ENCODE measurements at places on chromosomes 5 and 9.

GRCh38 chr9:130666393-130667119, 2.2 kb downstream of the PRDM12 start:
- DNase-seq: no peak

- no peak for DNase-seq
Measured at GRCh38 chr5:139901251-139901575, 105.6 kb downstream of the PSD2 start.

- no peak for DNase-seq
Measured at GRCh38 chr5:72180925-72181324, 73.7 kb downstream of the MAP1B start.

DNA sequence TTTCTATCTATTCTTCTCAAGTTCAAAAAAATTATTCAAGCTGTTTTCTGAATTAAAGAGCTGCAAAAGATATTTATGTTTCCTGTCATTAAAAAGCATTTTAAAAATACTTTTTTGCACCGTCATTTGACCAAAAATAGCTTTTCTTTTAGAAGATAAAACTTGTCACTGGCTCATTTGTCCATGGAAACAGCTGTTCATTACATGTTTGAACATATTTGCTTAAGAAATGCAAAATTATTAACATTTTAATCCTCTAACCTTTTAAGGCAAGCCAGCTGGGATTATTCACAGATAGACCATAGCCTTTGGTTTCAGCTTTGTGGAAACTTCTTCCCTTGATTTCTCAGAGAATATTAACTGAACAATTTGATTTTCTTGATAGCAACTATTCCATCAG, 393.9 kb downstream of the TUSC1 start:
- no peak for DNase-seq

- no peak for DNase-seq
Measured at GRCh38 chr5:91235271-91235694, 147.8 kb downstream of the ARRDC3 start.

GRCh38 chr5:176779537-176779936, 30.8 kb upstream of the UNC5A start:
- DNase-seq: no peak

DNA sequence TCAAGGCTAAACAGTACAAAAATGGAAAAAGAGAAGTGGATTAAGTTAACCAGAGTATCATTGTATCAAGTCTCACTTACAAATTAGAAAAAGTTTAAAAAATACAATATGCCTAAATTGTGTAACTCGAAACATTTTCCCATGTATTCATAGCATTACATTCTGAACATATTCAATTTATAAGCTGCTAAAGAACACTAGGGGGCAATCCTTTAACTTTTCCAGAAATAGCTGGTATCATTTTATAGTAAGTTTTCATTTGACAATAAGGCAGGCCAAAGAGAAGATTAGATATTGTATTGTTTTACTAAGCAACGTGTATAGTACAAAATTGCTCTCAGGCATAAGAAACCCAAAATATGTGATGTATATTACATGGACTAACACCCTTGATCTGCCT, 234.6 kb downstream of the ADGRV1 start:
- no peak for DNase-seq

DNA sequence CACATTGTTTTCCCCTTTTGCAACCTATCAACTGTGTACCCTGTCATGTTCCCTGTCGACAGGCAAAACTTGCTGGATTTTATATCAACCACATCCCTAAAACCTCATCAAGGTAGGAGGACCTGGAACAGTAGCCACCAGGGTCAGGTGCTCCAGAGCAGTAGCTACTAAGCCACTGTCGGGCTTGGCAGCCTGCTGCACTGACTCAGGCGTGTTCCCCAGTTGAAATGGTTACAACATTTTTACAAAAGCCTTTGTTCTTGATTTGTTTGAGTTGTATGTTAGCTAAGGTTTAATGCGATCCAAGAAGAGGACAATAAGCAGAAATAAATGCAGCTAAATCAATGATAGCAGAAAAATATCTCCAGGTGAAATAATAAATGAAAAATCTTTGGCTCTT, 407.4 kb upstream of the TLE4 start:
- DNase-seq: peak; percentile 63

DNA sequence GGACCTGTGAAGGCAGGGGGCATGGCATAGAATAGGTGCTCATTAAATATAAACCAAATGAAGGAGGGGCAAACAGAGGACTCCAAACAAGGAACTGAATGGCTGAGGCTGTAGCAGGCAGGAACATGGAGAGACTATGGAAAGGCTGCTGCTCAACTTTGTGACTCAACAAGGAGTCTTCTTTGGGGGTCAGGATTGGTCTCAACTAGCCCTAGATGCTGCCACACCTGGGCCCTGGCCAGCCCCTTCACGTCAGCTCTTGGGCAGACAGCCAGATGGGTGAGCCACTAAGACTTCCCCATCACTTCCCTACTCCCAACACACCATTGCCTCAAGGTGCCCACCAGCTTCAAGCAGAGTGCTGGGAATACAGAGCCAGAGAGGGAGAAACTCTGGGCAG, 11.0 kb downstream of the RPP25L start:
- DNase-seq: peak; percentile 97

DNA sequence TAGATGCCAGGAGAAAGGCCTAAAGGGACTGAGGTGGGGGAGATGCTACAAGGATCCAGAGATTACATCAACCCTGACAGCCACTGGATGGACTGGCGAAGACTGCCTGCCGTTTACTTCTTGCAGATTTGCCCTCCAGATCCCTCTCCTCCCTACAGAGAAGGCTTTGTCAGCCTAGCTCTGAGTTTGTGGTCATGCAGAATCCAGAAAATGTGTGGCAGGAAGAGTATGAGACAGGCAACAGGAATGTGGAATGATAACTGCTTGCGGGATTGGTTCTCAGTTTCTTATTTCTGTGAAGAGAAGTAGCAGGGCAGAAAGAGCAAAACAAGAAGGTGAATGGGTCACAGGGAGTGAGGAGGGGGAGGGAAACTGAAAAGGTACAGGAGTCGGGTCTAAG, 129.6 kb downstream of the TLE1 start:
- DNase-seq: peak; percentile 86

DNA sequence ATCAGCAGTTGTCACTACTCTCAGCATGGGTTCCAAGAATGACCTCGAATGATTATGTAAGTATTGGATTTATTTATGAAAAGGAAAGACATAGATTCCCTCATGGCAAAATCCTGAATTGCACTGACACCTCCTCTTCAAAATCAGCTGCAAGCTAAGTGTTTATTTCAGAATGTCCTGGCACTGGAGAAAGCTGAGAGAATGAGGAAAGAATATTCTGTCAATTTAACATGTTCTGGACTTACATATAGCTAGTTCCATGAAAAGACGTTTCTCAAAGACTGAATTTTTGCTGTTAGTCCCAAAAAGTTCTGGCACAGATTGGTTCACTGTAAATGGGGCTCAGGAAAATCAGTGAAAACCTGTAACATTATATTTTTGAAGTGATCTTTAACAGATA, 120.3 kb downstream of the NREP start:
- DNase-seq: no peak

DNA sequence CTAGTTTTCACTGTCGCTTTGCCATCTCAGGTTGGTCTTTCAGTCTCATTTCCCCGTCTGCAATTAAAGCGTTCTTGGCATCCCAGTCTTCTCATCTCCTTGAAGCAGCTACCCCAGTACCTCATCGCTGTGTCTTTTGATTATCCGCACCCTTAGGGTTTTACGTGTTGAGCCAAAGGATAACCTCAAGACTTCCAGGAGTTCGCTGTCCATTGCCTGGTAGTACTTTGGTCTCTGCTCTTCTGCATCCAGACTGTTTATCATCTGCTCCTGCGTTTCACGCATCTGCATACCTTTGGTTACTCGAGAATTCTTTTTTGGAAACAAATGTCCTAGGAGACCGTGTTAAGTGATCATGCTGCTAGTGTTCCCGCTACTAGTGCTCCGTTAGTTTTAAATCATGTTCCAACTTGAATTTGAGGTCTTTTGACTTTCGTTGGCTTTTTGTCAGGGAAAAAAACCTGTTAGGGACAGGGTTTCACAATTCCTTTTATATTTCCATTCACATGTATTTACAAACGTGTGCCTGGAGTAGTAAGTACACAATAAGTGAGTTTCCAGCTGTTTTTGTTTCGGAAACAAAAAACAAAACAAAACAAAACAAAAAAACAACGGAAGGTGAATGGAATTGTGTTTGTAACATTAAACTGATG, 888 bp downstream of the RABGAP1 start:
- DNase-seq: peak; percentile 72

DNA sequence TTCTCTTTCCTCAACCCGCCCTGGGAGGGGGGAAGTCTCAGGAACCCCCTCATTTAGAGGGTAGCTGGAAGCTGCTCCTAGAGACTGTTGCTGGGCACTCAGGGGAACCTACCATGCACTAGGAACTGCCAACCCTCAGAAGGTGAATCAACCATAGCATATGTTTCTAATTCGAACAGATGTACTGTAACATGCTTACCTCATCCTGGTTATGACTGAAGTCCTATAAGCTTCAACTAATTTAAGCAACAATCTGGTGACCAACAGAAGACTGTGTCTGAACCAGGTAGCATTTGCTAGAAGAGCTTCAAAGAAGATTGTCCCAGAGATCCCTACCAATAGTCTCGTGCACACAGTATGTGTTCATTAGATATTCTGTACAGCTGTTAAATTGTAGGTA, 5.7 kb upstream of the PRDM6 start:
- DNase-seq: no peak

DNA sequence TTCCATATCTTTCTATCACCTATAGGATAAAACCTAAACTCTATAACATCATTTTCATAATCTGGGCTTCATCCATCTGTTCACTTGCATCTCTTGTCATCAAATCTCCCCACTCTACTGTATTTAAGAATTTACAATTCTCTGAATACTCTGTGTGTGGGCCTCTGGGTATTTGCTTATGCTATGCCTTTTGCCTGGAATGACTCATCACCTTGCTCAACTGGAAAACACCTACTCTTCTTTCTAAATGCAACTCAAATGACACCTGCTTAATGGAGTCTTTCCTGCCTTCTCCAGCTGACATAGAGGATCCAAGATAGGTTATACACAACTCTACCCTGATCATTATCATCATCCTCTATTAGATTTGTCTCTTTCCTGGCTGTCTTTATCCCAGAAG, 421.7 kb downstream of the SPATA31D1 start:
- DNase-seq: peak; percentile 92

DNA sequence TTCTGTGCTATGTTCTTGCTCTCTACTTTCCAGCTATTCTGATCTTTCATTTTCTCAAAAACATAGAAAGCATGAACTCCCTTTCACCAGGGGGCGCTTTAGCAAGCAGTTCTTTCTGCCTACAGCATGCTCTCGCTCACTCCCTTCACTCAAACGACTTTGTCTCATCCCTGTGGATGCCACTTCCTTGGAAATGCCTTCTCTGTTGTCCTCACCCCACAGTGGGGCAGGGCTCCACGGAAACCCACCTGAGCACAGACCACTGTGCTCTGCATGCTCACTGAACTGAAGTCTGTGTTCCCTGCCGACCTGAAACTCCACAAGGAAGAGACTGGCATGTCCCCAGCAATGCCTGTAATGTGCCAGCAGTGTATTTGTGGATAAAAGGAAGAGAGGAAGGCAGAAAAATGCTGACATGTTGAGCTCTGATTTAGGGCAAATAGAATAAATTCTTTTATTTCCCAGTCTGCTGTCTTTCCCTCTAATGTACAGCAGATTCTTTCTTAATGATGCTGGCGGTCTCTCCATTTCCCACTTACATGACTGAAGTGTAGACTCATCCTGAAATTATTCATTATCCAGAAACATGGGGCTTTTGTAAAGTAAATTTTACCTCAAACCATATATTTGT, 4.9 kb upstream of the ROR2 start:
- DNase-seq: peak; percentile 59

DNA sequence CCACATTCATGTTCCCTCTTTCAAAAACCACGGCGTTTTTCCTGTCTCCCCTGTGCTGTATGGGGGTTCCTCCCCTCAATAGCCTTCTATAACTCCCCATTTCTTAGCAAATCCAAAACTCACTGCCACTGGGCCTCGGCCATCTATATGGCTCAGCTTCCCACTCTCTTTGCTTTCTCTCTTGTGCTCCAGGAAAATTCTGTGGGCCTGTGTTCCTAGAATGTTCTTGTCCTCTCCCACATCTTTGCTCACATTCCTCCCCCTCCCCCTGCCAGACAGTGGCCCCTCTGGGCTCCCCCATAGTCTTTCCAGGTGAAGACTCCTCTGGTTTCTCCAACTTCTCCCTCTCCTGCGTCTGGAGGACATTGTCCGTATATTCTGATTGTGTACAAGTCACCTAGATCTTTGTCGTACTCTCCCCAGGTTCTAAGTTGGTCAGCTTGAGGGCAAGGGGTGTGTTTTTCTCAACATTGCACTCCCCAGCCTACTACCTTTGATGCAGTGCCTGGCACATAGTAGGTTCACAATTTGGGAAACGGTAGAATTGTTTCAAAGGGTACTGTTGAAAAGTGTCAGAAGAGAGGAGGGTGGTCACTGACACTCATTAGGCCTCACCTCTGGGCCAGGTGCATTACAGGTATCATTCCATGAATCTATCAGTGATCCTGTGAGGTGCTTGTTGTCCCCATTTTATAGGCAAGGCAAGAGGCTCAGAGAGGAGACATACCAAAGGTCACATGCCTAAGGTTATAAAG, 3.7 kb upstream of the DUSP1 start:
- DNase-seq: no peak

DNA sequence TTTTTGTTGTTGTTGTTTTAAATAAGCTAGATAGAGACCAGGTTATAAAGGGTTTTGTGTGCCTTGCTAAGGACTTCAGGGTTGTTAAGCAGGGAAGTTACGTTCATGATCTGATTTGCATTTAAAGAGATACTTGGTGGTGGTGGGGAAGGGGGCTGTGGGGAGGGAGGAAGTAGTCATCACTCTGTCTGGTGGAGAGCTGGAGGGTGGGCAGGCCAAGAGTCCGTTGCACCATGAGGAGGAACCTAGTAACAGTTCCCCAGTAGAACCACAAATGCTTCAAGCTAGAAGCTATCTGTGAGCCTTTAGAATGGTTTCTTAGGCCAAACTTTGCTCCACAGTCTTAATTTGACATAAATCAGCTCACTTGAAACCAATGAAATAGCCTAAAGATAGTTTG, 18.7 kb upstream of the ROPN1L start:
- no peak for DNase-seq

GRCh38 chr5:133421394-133421793, 190.9 kb downstream of the FSTL4 start:
- peak; percentile 30 for DNase-seq

GRCh38 chr5:135034236-135034962, 371 bp upstream of the PITX1 start:
- DNase-seq: peak; percentile 90

GRCh38 chr9:109904666-109905065, 124.7 kb downstream of the PALM2AKAP2 start:
- no peak for DNase-seq

DNA sequence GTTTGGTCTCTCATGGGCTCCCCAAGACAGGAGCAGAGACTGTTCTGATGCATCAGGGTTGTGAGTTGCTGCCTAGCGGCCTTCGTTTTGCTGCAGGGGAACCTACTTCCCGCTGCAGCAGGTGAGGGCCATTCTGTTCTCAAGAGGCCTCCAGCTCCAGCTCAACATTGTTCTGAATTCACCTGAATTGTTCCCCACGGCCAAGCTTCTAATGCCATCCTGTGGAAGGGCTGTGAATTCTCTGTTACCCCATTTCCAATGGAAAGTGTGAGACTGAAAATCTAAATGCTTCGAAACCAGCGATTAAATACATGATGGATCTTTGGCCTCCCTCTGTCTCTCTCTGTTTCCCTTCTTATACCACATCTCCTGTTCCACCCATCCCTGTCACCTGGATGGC, 349.1 kb upstream of the DAP start:
- no peak for DNase-seq

All from epithelial cell of esophagus (primary cell).